ENCODE measurements at places on chromosomes 11 and 22.

DNA sequence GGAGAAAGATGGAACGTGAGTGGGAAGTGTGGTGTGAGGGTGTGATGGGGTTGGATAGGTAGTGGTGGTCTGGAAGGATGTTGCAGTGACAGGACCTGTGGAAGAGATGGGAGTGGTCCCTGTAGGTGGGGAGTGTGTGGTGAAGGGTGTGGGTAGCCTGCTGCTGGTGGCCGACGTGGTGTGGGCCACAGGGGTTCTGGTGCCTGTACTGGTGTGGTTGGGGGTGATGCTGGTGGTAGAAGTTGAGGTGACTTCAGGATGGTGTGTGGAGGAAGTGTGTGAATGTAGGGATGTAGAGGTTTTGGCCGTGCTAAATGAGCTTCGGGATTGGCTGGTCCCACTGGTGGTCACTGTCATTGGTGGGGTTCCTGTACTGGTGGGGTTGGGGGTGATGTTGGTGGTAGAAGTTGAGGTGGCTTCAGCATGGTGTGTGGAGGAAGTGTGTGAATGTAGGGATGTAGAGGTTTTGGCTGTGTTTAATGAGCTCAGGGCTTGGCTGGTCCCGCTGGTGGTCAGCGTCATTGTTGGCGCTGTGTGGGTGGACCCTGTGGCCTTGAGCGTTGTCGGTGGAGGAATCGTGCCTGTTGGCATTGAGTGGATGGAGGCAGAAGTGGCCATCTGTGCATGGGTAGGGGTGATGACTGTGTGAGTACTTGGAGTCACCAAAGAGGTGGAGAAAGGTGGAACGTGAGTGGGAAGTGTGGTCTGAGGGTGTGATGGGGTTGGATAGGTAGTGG, 19.1 kb downstream of the MUC6 start:
- no peak for DNase-seq

DNA sequence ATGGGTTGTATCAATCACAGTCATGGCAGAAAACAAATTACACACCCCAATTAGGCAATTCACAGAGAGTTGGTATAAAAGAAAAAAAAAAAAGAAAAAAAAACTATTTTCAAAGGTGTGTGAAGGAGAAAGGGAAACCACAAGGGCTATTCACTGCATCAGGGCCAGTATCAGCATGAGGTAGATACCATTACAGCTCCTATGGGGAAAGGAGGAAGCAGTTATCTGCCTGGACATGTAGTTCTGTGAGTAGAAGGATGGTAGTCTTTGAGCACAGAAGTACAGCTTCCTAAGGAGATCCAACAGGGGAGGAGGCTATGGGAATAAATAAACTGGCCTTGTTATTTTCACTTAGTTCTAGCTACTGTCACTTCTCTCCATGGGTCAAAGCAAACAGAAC, 746.1 kb downstream of the LUZP2 start:
- no peak for DNase-seq

- no peak for DNase-seq
These were observed 45.3 kb upstream of the GCAT start for GRCh38 chr22:37762389-37762836.

GRCh38 chr11:8262552-8263108, 1.0 kb downstream of the LMO1 start:
- peak; percentile 57 for DNase-seq

- no peak for DNase-seq
These were observed 542.1 kb downstream of the MN1 start for GRCh38 chr22:27259433-27259832.

- DNase-seq = no peak
These were observed 10.2 kb downstream of the SIRT3 start for GRCh38 chr11:225734-226453.

GRCh38 chr22:49561338-49561737, 266.3 kb downstream of the BRD1 start:
- DNase-seq = no peak

- DNase-seq = no peak
These were observed 2.5 kb downstream of the CNIH2 start for GRCh38 chr11:66280428-66280827.

- DNase-seq = no peak
These were observed 61.0 kb downstream of the BMAL1 start for GRCh38 chr11:13338427-13339069.

All from GM20000 (cell line).